ENCODE measurements at places on chromosomes 1 and 21.

DNA sequence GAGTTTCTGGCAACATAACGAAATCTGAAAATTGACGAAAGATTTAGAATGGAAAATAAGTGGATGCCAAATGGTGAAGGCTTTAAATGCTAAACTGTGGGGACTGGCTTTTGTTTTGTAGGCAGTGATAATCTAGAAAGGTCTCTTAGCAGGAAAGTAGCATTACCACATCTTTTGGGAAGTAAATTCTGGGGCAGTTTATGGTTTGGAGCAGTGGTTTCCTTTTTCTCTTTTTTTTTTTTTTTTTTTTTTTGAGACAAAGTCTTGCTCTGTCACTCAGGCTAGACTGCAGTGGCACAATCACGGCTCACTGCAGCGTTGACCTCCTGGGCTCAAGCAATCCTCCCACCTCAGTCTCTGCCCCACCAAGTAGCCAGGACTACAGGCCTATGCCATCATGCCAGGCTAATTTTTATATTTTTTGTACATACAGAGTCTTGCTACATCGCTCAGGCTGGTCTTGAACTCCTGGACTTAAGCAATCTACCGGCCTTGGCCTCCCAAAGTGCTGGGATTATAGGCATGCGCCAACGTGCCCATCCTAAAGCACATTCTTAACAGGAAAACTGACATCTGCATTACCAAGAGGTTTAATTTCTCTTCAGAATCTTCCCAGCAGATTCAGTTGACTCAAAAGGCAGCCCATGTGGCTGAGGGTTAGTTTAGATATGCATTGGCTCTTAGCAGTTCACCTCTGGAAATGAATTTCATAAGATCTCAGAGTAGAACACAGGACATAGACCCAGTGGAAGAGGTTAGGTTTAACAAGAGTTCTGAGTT is 32.9 kb downstream of the C21orf91 start:
- no peak for DNase-seq

GRCh38 chr1:212520746-212521145 is 87.8 kb upstream of the ATF3 start:
- DNase-seq = no peak

- DNase-seq = no peak
Observed at GRCh38 chr21:44654576-44655175, at the start of gene KRTAP12-4. Gene KRTAP12-4, minus strand, starts transcription at chr21:44654659. Its CDS starts 45 bp downstream, at chr21:44654614.

DNA sequence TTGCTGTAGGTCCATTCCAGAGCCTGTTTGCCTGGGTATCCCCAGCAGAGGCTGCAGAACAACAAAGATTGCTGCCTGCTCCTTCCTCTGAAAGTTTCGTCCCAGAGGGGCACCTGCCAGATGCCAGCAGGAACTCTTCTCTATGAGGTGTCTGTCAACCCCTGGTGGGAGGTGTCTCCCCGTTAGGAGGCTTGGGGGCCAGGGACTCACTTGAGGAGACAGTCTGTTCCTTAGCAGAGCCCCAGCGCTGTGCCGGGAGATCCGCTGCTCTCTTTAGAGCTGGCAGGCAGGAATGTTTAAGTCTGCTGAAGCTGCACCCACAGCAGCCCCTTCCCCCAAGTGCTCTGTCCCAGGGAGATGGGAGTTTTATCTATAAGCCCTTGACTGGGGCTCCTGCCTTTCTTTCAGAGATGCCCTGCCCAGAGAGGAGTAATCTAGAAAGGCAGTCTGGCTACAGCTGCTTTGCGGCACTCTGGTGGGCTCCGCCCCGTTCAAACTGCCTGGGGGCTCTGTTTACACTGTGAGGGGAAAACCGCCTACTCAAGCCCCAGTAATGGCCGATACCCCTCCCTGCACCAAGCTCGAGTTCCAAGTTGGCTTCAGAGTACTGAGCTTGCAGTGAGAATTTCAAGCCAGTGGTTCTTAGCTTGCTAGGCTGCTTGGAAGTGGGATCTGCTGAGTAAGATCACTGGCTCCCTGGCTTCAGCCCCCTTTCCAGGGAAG is 8.7 kb upstream of the SLC25A24 start:
- no peak for DNase-seq

DNA sequence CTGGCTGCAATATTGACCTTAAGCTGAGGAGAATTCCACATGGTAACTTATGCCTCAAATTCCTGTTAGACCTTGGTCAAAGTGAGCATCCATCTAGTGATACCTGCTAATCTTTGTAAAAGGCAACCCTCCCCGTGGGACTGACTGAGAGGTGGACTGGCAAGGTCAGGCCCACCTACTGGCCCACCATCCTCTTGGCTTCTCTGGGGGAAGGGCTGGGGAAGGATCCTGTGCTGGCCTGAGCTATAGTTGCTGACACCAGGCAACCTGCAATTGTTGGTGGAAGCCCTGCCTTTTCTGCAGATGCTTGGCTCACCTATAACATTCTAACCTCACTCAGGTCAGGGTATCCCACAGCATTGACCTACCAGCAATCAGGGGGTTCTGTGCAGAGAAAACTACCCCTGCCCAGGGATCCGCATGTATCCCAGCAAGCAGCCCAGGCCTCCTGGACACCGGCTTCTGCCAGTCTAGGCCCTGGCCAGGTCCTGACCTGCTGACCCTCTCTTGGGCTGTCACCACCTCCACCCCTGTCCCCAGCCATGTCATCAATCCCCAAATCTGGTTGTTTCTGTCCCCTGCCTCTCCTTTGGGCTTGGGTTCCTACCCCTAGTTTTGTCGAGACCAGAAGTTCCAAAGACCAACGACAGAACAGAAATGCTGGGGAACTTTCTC is 108.1 kb upstream of the EDN2 start:
- DNase-seq = peak; percentile 58

All from vagina (tissue), 2 donors.